NCI-H2029 (cell line): ENCODE measurements at places on chromosomes 4 and X.
A peak's percentile ranks its signal among the peaks of the same experiment; 100 is the strongest.

- DNase-seq, result no peak
Measured at GRCh38 chr4:162839814-162840213, 326.9 kb downstream of the NAF1 start.

DNA sequence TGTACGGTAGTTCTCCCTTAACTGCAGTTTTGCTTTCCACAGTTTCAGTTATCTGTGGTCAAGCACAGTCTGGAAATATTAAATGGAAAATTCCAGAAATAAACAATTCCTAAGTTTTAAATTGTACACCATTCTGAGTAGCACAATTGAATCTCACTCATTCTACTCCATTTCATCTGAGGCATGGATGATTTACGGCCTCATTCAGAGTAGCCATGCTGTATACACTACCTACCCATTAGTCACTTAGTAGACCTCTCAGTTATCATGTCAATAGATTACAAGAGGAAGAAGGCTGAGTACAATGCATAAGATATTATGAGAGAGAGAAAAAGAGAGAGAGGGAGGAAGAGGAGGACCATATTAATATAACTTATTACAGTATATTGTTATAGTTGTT is 77.5 kb downstream of the ENOX2 start:
- DNase-seq, result no peak

GRCh38 chr4:154184238-154184637 is 307.4 kb downstream of the DCHS2 start:
- DNase-seq, result no peak

GRCh38 chr4:6953751-6954380 is 44.2 kb downstream of the TBC1D14 start:
- no peak for DNase-seq

DNA sequence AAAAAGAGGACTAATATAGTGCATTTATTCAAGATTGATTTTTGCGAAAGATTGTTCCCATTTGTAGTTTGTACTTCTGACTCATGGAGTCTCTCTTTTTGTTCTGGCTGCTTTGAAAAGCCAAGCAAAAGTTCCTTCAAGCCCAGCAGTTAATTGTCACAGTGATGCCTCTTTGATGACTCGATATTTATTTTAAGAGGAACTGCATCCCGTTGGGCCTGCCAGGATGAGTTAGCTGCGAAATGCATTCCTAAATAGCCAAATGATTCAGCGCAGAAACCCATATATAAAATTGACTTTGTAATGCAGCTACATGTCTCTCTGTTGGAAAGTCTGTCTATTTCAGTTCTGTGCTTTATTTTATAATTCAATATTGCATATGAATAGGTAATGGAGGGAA is 295.1 kb downstream of the GBA3 start:
- no peak for DNase-seq

DNA sequence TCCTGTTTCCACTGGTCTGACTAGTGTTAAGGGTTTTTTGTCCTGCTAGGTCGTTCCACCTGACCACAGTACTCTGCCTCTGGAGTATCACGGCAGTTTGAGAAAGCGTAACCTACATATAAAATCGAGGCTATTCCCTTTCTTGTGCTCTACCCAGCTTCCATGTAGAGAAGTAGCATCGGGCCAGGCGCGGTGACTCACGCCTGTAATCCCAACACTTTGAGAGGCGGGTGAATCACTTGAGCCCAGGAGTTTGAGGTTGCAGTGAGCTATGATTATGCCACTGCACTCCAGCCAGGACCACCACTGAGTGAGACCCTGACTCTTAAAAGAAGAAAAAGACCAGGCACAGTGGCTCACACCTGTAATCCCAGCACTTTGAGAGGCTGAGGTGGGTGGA is 7.5 kb downstream of the PPEF1 start:
- no peak for DNase-seq

DNA sequence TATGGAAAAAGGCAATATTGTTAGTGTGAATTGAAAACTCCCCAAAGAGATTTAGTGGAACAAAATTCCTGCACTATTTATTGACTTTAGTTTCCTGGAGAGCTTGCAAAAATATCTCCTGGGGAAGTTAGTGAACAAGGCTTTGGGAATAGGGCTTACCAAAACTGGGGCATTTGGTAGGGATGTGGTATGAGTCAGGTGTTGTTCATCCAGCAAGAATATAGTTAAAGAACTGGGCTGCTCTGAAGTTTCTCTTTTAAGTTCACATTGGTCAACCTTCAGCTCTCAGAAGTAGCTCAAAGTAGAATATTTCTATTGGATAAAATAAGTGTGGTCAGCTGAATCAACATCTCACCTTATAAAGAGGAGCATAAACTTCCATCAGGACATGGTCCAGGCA is 185.0 kb downstream of the CPE start:
- DNase-seq, result no peak

DNA sequence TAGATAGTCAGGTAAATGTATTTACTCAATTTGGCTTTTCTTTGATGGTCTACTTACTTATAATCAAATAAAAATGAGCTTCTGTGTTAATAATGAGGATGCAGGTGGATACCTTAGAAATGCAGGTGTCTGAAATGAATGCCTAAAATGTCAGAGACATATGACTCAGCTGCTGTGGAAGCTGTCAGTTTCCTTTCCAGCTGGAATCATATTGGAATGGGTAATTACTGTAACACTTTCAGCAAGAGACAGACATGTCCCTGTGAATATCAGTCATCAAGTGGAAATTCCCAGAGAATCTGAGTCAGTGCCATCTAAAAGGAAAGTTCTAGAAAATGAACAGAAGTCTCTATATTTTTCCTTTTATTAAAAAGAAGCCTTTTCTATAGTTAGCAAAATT is 783.0 kb upstream of the AADAT start:
- DNase-seq, result no peak

DNA sequence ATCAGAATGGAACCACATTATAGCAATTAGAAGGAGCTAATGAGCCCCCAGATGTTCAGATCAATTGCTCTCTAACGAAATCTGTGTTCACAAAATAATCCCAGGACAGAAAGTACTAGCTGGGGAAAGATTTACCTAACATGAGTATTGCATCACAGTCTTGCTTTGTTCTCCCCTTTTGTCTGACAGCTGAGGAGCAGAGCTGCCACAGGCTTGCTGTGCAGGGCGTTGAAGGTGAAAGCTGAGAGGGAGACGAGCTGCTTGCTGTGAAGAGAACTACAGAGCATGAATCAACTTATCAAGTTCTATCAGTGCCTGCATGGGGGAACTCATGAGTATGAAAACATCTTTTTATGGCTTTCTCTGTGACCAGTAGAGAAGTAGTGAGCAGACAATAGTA is 441.2 kb downstream of the CENPC start:
- DNase-seq, result no peak

DNA sequence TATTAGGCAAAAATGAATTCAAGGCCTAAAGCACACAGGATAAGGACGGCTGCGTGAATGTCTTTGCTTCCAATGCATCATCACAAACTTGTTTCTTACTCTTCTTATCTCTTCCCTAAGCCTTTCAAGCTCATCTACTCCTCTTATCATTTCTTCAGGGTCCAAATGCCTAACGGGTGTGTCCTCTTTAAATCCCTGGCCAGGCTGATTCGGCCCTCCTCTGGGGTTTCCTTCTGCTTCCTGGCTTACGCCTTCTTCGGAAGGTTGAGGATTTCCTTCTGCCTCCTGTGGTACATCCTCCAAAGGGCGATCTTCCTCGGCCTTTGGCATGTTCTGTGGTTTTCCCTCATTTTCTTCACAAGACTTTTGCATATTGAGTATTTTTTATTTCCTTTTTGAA is 1.3 kb downstream of the TCEAL8 start:
- no peak for DNase-seq

GRCh38 chr4:69115851-69116213 is 19.6 kb downstream of the UGT2B7 start:
- DNase-seq, result no peak

DNA sequence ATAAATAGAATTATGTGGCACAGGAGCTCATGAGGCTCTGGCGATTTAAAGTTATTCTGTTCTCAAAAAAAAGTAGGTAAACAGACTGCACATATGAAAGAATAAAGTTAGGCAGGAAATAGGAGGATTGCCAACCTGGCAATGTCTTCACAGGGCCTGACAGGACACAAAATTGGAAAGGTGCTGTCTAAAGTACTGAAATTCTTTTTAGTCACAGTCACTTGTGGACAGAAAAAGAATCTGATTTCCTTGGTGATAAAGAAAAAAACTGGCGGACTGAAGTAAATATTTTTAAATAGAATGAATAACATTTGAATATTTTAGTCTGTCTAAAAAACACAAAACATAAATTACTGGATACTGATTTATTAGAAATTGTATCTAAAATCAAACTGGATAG is 124.4 kb downstream of the VEGFC start:
- DNase-seq, result no peak

- no peak for DNase-seq
Measured at GRCh38 chrX:150499240-150499639, 69.2 kb upstream of the MTM1 start.

- DNase-seq, result peak; percentile 6
Measured at GRCh38 chr4:156512622-156513021, 459.0 kb downstream of the PDGFC start.

DNA sequence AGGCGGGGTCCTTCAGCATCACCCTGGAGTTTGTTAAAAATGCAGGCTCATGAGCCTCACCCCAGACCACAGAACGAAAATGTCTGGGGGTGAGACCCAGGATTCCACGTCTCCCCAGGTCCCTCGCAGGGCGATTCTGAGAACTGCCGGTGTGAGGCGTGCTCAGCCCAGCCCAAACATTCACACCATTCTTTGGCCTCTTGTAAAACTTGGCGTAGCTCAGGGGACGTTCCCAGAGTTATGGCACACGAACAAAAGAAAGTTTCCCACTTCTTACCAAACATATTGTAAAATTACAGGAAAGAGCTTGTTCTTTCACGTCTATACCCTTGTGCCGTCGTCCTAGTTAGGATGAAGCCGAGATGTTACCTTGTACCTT is 12.9 kb downstream of the CD99 start:
- no peak for DNase-seq

- DNase-seq, result no peak
Measured at GRCh38 chrX:40996886-40997530, 88.2 kb upstream of the USP9X start.

GRCh38 chr4:3358656-3359055 is 65.8 kb downstream of the RGS12 start:
- DNase-seq, result no peak

GRCh38 chr4:167826281-167826680 is 266.1 kb upstream of the ANXA10 start:
- DNase-seq, result no peak

DNA sequence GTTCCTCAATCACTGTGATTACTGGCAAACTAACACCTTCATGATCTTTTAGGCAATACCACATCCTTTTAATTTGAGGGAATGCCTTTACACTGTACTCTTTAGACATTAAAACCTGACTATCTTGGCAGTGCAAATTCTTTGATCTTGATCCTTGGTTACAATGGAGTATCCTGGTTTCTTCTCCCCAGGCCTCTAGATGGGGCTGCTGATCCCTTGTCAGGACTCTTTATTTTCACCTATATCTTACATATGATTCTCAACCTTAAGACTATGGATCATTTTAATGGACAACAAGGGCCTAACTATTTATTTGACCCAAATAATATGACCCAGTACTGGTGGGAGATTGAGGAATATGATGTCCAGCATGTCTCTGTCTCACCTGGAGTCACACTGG is 1005.5 kb upstream of the INTU start:
- DNase-seq, result no peak

GRCh38 chr4:5992828-5993321 is 25.4 kb downstream of the C4orf50 start:
- DNase-seq, result no peak
